ENCODE measurements at places on chromosomes 11 and 22. TPM values are rescaled to one million over a fixed set of nuclear protein-coding genes. Genes with fewer than 3 reads are reported as not detected.
A peak's percentile ranks its signal among the peaks of the same experiment; 100 is the strongest.

GRCh38 chr11:19861171-19861570 lies 148.5 kb downstream of the NAV2 start:
- DNase-seq = peak; percentile 82

DNA sequence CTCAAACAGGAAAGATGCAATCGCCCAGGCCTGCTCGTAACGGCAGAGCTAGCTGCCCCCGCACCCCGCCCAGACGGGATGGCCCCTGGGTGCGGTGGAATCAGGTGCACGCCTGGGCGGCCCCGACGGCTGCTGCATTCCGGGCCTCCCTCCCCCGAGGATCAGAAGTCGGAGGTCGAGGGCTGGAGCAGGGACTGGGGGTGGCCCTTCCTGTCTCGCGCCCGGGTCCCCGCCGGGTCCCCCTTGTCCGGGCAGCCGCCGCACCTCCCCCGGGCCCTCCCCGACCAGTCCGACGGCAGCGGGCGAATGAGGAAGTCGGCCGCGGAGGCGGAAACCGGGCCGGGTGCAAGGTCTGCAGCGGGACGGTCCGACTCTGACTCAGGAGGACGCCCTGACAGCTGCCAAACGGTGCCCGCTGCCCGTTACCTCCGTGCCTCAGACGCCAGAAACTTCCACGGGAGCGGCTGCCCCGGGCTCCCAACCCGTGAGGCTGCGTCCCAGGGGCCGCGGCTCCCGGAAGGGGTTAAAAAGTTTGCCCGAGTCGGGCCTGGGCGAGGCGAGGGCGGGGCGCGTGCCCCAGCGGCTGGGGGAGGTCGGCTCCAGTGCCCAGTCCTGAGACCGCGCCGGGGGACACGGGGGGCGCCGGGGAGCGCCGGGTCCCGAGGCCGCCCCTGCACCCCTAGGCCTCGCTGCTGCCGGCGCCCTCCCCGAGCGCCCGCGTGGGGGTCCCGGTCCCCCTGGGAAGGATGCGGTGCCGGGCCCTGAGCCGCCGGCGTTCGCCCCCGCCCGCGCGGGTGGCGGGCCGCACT lies 663 bp downstream of the MYH9 start:
- peak; percentile 61 for DNase-seq

DNA sequence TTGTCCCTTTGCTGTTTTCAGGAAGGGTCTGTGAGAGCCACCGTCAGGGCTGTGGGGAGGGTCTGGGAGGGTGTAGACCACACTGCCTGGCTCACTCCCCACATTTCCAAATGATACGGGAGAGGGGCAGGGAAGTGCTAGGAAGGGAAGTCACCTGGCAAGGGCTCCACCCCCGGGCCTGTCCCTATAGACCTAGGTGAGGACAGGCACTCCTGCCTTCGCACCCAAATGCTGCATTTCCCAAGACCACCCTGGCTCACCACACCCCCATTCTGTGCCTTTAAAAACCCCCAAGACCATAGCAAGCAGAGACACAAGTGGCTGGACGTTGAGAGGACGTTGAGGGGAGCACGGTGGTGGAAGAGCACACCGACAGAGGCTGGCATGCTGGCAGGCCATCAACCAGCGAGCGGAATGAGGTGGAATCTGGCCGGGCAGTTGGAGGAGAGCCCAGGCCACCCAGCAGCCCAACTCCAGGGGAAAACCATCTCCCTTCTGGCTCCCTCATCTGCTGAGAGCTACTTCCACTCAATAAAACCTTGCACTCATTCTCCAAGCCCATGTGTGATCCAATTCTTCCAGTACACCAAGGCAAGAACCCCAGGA lies 45.7 kb downstream of the GNB1L start:
- DNase-seq = no peak

GRCh38 chr11:84044706-84045105 lies 758.5 kb upstream of the CCDC90B start:
- no peak for DNase-seq

Gene UCP3
- 0.38 TPM for total RNA-seq
